ENCODE measurements at places on chromosomes 2 and 18. TPM values are rescaled to one million over a fixed set of nuclear protein-coding genes. Genes with fewer than 3 reads are reported as not detected.

DNA sequence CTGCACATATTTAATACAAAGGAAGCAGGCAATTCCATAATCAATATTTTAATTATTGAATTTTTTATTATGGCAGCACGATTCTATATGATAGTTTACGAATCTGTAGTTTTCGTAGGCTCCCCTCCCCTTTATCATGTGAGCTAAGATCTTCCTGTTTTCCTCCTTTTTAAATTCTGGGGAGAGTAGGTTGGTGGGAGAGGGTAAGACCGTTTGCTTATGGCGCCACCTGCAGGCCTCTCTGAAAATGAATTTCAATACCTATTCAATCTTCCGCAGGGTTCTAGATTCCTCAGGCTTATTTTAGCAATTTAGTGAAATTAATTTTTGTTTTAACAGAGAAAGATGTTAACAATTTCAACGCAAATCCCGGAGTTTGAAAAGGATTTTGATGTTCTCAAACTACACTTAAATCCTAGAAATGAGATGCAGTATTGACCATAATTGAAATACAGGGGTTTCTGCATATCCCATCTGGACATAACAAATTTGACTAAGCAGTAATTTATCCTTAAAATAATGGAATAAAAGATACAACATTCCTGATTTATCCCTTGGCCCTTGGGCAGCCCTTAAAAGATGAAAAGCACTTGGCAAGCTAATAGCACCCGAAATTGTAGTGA, 12.8 kb upstream of the GBX2 start:
- DNase-seq = no peak

GRCh38 chr18:60070631-60071030, 170.8 kb downstream of the PMAIP1 start:
- no peak for DNase-seq

DNA sequence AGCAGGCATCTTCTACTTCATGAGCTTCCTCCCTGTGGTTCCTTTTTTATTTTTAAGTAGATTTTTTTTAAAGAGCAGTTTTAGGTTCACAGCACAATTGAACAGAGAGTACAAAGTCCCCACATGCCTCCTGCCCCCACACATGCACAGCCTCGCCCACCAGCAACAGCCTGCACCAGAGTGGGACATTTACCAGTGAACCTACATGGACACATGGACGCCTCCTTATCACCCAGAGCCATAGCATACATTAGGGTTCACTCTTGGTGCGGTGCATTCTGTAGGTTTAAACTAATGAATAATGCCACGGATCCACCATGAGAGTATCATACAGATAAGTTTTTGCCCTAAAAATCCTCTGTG, 40.9 kb downstream of the HS1BP3 start:
- no peak for DNase-seq

GRCh38 chr18:60209042-60209441, 163.5 kb downstream of the MC4R start:
- no peak for DNase-seq

DNA sequence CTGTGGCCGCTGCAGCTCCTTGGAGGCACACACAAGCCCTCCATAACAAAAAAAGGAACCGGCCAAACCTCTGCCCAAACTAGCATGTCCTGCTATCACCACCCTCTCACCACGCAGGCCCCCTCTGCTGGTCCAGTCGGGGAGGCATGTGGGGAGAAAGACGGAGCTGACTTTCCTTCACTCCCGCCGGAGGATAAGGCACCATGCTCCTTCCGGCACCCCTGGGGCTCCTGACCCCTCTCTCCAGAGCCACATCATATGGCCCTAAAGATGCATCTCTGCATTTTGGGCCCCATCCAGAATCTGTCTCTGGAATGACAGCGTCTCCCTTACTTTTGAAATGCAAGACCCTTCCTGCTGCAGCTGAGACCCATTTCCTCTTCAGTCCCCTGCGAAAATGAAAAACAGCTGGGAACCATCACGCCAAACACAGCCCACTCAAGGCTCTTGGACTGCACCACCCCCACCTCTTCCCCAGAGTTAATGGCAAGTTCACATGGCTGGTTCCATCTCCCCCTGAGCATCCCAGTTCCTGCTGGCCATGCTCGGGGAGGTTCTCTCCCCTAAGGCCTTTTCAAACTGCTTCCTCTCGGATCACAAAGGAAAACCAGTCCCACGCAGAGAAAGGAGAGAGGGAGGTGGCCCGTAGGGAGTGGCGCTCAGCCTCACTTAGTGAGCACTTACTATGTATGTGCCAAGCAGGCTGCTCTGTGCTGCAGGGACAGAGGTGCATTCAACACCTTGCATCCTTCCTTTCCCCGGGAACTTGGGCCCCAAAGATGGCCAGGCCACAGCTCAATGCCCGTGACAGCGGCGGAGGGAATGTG, 35.2 kb upstream of the MLPH start:
- no peak for DNase-seq

GRCh38 chr2:211397764-211398163, 841.4 kb downstream of the CPS1 start:
- no peak for DNase-seq

The AMER3 gene
- total RNA-seq = 10.9 TPM

The GKN1 gene
- total RNA-seq = 1.7 TPM

The SCN3A gene
- total RNA-seq = 8.2 TPM

The SULT1C2 gene
- total RNA-seq = 5.9 TPM

The C2orf81 gene
- 10.4 TPM for total RNA-seq

The FNDC4 gene
- 3.9 TPM for total RNA-seq

The KCMF1 gene
- 62.2 TPM for total RNA-seq
